ENCODE measurements at places on chromosomes 5 and 9. TPM values are rescaled to one million over a fixed set of nuclear protein-coding genes. Genes with fewer than 3 reads are reported as not detected.

BHMT2 gene
- 3.0 TPM for total RNA-seq

THBS4 gene
- total RNA-seq = 12.3 TPM

GARIN3 gene
- total RNA-seq = not detected

PCDHB7 gene
- 1.1 TPM for total RNA-seq

PNPLA7 gene
- total RNA-seq = 4.4 TPM

GNA14 gene
- 1.6 TPM for total RNA-seq

SEMA6A gene
- total RNA-seq = 46.9 TPM

SCGB3A1 gene
- not detected for total RNA-seq

HMGCS1 gene
- total RNA-seq = 168 TPM

PDE6A gene
- not detected for total RNA-seq

NR5A1 gene
- total RNA-seq = not detected

MCIDAS gene
- total RNA-seq = not detected

CCNJL gene
- total RNA-seq = 3.2 TPM

F2R gene
- total RNA-seq = 59.2 TPM

GFRA3 gene
- total RNA-seq = 4.3 TPM

PCDHGA11 gene
- 6.1 TPM for total RNA-seq

TLX3 gene
- not detected for total RNA-seq

ZNF483 gene
- 4.2 TPM for total RNA-seq

SPEF2 gene
- total RNA-seq = 13.8 TPM

LHX3 gene
- total RNA-seq = 0.10 TPM

ADAMTSL2 gene
- 1.5 TPM for total RNA-seq

SOX30 gene
- total RNA-seq = 0.10 TPM

SUSD3 gene
- total RNA-seq = 3.0 TPM

HK3 gene
- 7.1 TPM for total RNA-seq

PCDHA1 gene
- total RNA-seq = not detected

DAB2 gene
- total RNA-seq = 103 TPM

SNX18 gene
- total RNA-seq = 33.9 TPM

GGTA1 gene
- total RNA-seq = 9.6 TPM

PCDHB14 gene
- total RNA-seq = 3.8 TPM

FAM153A gene
- 0.20 TPM for total RNA-seq

IL3 gene
- total RNA-seq = not detected

ADAMTS16 gene
- total RNA-seq = 3.1 TPM

GPR150 gene
- total RNA-seq = not detected

PCDHGB5 gene
- total RNA-seq = 8.0 TPM

TUT7 gene
- 51.1 TPM for total RNA-seq

ANKRD31 gene
- total RNA-seq = 0.30 TPM

SH3TC2 gene
- 4.4 TPM for total RNA-seq
